ENCODE measurements at places on chromosomes 7 and 10.

DNA sequence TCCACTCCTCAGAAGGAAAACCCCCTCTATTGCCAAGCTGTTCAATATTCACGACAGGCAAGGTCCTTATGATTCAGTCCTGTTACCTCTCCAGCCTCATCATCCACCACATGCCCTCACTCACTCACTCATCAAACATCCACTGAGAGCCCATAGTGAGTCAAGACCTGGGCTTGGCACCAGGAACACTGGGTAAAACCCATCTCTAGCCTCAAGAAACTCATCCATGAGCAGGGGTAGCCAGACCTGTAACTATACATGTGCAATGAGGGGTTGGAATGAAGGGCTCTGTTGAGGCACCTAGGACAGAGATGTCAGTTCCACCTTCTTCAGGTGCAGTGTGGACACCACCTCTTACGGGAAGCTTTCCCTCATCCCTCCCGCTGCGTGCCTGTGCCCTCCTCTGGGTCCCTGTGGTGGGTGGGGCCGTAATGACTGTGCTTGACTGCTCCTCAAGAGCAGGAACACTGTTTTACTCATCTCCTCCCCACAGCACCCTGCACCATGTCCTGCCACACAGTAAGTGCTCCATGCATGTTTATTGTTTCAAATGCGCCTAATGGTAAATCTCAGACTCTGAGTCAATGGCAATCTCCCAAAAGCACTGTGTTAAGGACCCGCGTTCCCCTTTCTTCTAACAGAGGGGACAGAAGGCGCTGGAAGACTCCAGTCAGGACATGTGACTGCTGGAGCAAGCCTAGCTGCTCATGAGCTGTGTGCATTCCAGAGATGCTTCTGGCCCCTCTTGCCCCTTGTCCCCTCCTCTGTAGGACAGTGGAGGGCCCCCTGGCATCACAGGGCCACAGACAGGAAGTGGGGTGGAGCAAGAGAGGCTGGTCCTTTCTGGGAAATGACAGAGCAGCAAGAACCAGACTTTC, 95.4 kb downstream of the HIPK2 start:
- no peak for DNase-seq

DNA sequence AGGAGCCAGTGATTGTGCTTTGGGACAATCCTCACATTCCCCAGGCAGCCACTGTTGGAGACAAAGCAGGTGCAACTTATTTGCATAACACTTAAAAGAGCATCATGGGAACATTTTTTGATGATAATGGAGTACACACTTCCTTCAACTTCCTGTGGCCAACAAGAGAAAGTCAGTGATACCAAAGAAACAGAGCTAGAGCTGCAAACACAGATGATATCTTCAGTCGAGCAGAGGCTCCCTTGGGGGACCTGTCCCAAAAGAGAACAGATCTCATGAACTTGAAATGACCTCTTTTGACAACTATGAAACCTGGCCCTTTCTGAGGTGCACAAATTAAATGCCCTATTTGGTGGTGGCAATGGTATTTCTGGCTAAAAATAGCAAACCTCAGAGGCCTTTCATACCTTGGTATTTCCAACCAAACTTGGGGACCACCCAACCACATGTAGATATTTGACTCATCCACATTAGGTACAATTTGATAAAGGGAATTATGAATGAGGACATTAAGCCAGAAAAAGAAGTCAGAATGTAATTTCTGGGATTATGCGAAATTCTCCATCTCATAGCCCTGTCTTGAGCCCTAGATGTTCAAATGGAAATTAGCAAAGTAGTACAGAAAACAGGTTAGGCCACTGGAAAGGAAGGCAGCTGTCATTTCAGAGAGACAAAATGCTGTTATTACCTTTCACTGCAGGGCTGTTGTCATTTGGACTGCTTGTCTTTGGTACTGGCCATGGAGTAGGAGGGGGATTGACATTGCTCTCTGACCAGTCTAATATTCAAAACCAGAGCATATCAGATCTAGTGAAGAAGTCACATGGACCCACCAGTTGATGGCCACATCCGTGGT, 146.2 kb downstream of the ICA1 start:
- no peak for DNase-seq

DNA sequence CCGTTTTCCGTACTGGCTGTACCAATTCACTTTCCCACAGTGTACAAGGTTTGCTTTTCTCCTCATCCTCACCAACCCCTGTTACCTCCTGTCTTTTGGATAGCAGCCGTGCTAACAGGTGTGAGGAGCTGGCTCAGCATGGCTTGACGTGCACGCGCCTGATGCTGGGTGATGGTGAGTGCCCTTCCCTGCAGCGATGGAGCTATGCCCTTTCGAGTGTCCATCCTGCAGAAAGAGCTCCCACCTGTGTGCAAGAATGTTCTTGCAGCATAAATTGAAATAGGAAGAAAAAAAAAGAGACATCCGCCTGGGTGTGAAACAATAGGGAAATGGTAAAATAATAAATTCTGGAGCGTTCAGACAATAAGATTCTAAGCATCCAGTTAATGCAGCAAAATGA, 9.5 kb upstream of the UBE3C start:
- no peak for DNase-seq

DNA sequence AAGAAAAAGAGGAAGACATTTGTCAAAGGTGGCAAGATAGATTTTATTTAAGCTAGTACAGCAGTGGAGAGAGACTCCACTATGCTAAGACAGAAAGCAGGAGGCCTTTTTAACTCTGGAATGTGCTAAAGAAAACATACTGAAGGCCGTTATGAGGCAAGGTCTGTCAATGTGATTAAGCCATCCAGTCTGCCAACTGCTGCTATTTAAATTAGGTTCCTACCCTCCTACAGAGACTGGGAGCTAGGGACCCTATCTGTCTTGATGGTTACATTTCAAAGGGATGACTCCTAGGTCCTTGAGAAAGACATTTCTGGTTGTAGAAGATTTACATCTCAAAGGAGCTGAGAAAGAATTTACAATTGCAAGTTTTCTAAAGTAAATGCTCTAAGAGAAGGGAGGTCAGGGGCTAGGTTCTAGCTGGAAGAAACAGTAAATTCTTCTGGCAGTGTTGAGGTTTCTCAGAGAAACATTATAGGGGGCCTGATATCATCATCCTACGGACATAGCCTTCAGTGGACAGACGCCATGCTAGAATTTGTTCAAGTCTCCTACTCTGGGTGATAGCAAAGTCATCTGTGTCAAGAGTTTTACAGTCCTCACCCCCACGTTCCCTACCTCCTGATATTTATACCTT, 211.6 kb downstream of the PHF14 start:
- DNase-seq = no peak

- DNase-seq = no peak
Measured at GRCh38 chr7:56174875-56175760, 58.9 kb upstream of the NUPR2 start.
